GM10248 (cell line): ENCODE measurements at places on chromosomes 11 and 22.
A peak's percentile ranks its signal among the peaks of the same experiment; 100 is the strongest.

DNA sequence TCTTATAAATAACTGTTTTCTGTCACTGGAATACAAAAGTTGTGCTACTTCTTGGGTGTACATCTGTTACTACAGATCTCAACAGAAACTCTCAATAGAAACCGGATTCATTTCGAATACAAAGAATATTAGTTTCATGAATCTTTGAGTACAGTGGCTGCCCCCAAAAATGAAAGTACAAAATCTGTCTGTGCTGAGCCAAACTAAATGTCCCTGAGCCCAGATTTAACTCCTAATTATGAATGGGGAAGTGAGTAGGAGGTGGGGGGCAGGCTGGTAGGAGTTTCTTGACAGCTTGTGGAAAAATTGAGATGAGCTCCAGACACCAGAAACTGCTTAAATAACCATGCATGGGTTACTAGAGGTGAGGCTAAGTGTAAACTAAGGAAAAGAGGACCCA, 41.6 kb downstream of the PITPNB start:
- DNase-seq = peak; percentile 14

DNA sequence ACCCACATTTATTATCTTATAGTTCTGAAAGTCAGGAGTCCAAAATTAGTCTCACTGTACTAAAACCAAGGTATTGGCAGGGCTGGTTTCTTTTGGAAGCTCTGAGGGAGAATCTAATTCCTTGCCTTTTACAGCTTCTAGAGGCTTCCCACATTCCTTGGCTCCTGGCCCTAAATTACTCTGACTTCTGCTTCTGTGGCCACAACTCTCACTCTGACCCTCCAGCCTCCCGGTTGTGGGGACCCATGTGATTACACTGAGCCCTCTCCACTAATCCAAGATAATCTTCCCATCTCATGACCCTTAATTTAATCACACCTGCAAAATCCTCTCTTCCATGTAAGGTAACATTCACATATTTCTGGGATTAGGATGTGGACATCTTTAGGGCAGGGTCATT, 110.9 kb downstream of the ARL14EP start:
- DNase-seq = no peak

GRCh38 chr11:13114566-13115379, 105.7 kb downstream of the RASSF10 start:
- no peak for DNase-seq

- no peak for DNase-seq
These were observed 72.8 kb downstream of the CHST1 start for GRCh38 chr11:45592636-45593035.

DNA sequence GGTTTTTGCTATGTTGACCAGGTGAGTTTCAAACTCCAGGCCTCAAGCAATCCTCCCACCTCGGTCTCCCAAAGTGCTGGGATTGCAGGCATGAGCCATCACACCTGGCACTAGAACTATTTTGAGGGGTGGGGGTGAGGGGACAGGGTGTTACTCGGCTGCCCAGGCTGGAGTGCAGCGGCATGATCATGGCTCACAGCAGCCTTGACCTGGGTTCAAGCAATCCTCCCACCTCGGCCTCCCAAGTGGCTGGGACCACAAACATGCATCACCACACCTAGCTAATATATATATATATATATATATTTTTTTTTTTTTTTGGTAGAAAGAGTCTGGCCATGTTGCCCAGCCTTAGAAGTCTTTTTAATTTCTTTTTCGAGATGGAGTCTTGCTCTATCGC, 17.1 kb upstream of the IFITM3 start:
- no peak for DNase-seq

DNA sequence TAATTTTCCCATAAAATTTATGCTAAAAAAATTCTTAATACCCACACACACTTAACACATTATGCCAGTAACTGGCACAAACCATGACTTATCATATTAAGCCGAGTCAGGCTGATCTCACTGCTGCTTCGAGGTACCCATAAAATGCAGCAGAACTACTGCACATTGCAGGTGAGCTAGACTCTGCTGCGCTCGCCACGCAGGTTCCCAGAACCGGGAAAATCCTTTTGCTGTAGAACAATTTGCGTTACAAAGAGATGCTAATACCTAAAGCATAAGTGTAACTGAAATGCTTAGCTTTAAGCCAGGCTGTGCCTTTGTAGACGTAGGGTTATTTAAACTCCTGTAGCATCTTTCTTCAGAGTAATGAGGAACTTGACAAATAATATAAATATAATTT, 200.3 kb downstream of the MSANTD4 start:
- no peak for DNase-seq

- DNase-seq = no peak
These were observed 159.5 kb upstream of the NCAM1 start for GRCh38 chr11:112801817-112802088.

GRCh38 chr22:47446331-47446730, 683.9 kb downstream of the TBC1D22A start:
- no peak for DNase-seq

DNA sequence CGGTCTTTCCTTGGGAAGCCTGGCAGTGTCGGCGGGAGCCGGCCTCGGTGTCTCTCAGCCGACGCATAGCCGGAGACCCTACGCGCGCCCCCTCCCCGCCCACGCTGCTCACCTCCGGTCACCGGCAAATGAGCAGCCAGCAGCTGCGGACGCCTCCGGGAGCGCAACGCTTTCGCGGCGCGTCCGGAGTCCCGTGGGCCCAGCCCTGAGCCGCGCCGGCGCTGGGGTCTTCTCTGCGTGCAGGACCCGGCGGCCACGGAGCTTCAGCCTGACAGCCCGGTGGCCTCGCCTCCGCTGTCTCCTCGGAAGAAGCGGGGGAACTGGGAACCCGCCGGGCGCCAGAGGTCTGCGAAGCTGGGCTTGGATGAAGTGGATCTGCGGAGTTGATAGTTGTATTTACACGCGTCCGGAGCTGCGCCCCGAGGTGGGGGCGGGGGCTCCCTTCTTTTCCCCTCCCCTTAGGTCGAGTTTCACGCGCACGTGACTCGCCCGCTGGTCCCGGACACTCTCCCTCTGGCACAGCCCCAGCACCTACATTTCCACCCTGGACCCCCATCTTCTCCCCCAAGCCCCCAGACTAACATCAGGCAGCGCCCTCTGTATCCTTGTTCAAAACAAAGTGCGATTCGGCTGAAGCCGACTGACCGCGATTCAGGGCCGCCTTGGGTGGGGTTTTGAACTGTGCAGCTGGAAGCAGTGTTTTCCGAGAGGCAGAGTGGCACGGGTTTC, at the start of gene SLC43A1:
SLC43A1 (minus strand) TSS at position 371 of the 729 bp plus-strand sequence. CDS start 1,591 bp downstream, outside the sequence.
- DNase-seq = peak; percentile 66

DNA sequence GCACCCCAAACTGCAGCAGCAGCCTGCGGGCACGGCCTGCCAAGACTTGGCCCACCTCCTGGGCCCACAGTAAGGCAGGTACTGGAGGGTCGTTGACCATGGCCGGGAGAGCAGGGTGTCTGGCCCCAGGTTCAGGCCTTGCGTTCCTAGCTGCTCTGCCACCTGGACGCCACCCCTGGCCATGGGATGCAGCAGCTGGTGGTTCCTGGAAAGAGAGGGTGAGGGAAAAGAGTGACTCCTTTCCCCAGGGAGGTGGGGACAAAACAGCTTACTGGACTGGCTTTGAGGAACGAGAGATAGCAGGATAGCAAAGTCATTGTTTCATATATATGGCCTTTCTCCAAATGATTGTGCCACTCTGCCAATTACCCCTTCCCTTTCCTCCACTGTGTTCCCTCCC, 1.8 kb downstream of the BSCL2 start:
- DNase-seq = no peak

GRCh38 chr11:96019810-96020747, 96.2 kb upstream of the MTMR2 start:
- DNase-seq = no peak

GRCh38 chr11:67626970-67627369, 2.8 kb downstream of the NUDT8 start:
- no peak for DNase-seq

- peak; percentile 77 for DNase-seq
These were observed 16.0 kb downstream of the TRPM5 start for GRCh38 chr11:2428322-2428795.

GRCh38 chr22:22942511-22943329, 55.1 kb downstream of the IGLL5 start:
- DNase-seq = peak; percentile 69

DNA sequence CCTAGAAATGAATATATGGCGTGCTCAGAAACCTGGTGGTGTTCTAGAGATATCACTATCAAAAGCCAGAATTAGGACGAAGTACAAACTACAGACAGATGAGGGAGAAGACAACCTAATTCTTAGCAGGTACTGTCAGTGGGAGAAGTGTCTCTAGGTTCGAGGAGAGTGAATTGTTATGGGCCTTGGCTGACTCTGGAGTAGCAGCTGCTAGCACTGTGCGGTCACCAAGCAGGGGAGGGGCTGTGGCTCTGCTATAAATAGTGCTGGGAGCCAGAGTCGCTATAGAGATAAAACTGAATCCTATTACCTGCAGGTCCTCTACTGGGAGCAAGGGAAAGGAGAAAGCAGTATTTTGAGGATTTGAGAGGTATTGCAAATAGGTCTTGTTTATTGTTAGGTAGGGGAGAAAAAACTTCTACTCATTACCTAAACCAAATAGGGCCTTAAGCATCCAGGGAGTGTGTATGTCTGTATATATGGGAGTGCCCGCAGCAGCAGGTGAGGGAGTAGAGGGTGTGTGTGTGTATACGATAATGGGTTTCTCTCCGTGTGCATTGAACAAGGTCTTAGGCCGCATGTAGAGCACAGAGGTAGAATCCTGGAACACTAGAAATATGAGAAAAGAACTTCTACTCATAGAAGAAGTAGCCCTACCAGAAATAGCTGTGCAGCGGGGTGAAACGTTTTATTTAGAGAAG, 2.2 kb downstream of the MADD start:
- DNase-seq = peak; percentile 36

GRCh38 chr11:80023386-80023785, 582.6 kb upstream of the TENM4 start:
- DNase-seq = no peak

GRCh38 chr11:19868281-19868821, 155.7 kb downstream of the NAV2 start:
- no peak for DNase-seq

DNA sequence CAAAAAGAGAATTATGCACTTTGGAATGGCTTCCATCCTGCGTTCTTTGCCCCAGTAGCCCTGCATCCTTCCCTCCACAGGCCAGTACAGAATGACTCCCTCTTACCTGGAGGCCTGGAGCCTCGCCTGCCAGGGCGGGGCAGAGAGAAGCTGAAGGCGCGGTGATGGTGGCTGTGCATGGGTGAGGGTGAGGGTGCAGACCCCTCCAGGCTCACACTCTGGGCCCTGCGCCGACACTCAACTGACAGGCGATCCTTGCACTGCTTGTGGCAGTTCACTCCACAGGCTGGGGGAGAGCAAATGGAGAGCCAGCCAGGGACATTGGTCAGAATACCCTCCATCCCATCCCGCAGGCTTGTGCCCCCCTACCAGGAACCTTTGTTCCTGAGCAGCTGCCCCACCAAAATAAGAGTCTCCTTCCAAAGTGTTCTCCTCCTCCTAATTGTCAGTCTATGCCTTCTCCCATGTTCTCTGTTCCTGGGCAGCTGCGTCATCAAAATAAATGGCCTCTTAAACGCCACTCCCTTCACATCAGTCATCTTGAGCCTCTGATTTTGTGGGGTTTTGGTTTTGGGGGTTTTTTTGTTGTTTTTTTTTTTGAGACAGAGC, 5.9 kb upstream of the NRXN2 start:
- no peak for DNase-seq

DNA sequence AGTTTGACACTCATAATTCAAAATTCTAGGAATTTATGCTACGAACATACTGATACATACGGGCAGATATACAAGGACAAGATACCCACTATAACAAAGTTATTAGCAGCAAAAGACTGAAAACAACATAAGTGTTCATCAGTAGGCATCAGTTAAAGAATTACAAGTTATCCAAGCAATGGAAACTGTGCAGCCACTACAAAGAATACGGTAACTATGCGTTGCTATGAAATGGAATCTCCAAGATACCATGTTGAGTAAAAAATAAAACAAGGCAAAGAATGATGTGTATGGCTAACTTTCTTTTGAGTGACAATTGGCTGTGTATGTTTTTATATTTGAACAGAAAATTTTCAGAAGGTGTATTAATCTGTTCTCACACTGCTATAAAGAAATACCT, 151.7 kb downstream of the ADAMTS15 start:
- no peak for DNase-seq

DNA sequence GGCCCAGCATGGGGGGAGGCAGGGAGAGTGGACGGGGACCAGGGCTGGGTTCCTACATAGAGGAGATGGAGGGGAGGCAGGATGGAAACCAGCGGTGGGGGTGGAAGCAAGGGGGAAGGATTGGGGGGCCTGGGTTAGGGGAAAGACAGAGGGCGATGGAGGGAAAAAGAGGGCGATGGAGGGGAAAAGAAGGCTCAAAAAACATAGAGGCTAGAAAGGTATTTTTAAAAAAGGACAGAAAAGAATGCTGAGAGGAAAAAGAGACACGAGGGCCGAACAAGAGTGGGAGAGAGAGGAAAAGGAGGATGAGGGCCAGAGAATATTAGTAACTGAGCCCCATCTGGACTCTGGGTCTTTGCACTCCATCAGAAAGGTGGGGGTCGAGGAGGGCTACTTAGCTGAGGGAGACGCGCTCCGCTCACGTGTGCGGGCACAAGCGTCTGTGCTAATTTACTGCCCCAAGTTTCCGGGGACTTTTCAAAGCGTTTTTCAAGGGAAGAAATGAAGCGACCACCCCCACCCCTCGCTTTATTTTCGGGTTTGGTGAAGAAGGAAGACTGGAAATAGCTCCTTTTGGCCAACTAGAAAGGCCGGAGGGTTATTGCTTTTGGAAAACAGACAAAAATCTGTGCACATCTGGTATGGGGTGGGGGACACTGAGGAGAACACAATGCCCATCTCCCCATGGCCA, 14.5 kb downstream of the PAX6 start:
- DNase-seq = peak; percentile 9

- no peak for DNase-seq
These were observed 385.5 kb upstream of the B3GAT1 start for GRCh38 chr11:134797411-134798089.

DNA sequence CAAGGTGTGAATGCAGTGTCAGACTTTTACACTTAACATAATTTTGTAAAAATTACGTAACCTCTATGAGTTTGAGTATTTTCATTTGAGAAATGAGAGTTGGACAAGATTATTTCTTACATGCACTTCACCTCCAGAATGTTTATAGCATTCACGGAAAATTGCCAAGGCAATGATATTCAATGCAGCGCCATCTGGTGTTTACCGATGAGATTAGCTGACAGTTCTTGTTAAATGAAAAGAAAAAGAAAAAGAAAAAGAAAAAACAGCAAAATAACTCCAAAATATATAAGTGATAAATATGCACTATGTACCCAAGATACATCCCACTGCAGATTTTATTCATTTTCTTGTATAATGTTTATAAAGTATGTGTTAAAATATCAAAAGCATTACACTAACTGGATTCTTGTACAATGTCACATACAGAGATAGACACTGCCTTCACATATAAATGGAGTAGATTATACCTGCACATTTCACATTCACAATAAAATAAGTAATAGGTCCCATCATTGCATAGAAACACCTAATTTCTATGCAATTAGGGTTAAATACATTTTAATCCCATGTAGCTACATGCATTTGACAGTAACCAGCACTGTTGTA, 976.3 kb upstream of the FAT3 start:
- DNase-seq = no peak

- DNase-seq = no peak
These were observed 29.0 kb downstream of the C22orf31 start for GRCh38 chr22:29032584-29032983.
